ENCODE measurements at places on chromosomes 1 and 21.
A peak's percentile ranks its signal among the peaks of the same experiment; 100 is the strongest.

DNA sequence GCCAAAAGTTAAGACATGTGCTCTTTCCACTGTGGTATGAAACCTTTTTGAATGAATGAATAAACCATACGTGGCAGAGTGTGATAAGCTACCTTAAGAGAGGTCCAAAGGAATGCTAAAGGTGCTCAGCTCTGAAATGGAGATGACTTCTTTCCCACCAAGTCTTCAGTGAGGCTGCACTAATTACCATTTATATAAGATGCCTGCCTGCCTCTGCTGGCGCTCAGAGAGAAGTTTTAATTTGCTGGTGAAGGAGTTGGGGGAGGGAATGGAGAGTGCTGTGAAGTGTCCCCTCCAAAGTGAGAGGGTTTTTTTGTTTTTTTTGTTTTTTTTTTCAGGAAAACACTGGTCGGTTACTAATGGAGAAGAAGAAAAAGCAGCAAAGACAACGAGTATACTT is 559.0 kb downstream of the OMA1 start:
- DNase-seq: no peak

DNA sequence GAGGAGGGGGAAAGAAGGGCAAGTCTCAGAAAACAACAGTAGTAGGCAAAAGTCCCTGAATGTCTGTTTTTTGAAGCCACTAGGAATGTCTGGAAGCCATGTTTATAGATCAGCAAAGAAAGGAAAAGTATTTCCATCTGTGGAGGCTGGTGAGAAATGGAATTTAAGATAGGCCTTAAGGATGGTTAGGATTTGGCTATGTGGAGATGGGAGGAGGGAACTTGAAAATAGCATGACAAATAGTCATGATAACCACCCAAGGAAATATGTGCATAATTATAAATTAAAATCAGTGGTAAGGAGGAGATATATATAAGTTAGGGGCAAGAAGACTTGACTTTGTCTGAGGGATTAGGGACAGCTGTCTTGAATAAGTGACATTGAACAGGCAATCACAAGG is 33.8 kb upstream of the FGGY start:
- DNase-seq: no peak

GRCh38 chr1:154666051-154666790 is 58.2 kb upstream of the ADAR start:
- DNase-seq: no peak

GRCh38 chr1:226958300-226958699 is 18.2 kb downstream of the COQ8A start:
- no peak for DNase-seq

DNA sequence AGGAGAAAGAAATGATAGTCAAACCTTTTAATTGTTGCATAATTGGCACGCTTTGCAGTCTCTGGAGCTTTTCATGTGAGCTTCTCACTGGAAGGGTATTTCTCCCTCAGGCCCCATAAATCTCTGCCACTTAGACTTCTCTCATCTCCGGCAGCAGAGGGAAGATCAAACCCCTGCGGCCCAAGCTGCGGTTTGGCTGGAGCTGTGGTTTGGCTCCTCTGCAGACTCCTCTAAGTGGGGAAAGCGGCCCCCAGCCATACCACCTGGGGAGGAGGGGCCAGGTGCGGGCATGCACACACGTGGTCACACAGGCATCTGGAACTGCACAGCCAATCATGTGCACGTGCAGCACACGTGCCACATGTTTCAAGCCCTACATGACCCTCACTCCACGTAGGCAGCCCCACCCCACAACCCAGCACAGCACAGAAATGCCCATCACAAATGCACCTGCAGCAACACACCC is 58.3 kb downstream of the UBE2T start:
- peak; percentile 66 for DNase-seq

DNA sequence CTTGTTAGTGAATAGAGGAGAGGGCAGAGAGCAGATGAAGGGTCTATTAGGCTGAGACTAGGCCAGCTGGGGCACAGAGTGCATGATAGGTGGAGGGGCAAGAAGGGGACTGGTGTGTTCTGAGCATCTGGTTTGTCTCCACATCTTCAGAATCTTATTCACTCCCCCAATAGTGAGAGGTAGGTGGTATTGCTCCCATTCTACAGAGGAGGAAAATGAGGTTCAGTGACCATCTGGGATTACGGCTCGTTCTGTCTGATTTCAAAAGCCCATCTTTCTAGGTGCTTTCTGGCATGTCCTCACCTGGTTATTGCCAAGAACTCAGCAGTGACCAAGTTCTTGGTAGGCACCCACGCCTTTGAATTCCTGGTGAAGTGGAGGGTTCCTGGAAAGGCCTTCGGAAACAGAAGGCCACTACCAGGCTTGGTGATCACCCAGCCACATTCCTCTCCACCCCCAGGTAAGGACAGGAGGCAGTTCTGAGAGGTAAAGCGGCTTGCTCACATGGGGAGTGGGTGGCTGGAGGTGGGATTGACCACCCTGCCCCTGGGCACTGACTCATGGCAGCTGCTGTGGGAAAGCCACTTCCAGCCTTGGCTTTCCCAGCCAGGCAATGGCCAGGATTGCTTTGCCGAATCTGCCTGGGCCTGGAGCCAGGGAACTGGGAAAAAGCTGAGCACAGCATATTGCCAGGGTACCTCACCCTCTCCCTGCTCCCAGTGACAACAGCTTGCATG is 18.8 kb upstream of the CITED4 start:
- no peak for DNase-seq

DNA sequence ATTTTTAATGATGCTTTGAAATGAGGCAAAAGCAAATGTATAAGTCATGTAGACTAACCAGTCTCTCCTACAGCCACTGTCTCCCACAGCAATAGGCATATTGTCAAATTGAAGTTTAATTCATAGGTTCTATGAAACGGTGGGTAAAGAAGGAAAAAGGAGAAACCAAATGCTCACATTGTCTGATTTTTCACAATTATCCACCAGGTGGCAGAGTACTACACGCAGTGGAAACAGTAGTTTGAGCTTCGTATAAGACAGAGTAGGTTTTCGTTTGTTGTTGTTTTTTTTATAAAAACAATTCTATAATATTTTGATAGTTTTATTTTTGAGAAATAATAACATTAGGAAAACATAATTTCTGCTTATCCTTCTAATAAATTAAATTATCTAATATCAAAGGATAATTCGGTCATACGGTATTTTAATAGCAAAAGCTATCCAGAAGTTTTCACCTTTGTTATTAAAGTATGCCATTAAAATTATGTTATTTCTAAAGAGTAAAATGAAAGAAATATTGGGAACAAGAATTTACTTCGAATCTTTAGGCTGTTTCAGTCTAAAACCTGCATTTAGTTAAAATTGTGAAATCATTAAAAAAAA is 39.1 kb downstream of the TYW3 start:
- peak; percentile 33 for DNase-seq

GRCh38 chr1:226616636-226617035 is 68.1 kb downstream of the STUM start:
- DNase-seq: no peak

GRCh38 chr1:211082824-211083223 is 51.1 kb downstream of the KCNH1 start:
- DNase-seq: no peak

- DNase-seq: no peak
Measured at GRCh38 chr21:27562303-27562702, 595.4 kb upstream of the ADAMTS5 start.

- DNase-seq: no peak
Measured at GRCh38 chr1:92037400-92037799, 7.6 kb downstream of the EPHX4 start.

- no peak for DNase-seq
Measured at GRCh38 chr21:42306366-42307035, 8.7 kb downstream of the TFF3 start.

DNA sequence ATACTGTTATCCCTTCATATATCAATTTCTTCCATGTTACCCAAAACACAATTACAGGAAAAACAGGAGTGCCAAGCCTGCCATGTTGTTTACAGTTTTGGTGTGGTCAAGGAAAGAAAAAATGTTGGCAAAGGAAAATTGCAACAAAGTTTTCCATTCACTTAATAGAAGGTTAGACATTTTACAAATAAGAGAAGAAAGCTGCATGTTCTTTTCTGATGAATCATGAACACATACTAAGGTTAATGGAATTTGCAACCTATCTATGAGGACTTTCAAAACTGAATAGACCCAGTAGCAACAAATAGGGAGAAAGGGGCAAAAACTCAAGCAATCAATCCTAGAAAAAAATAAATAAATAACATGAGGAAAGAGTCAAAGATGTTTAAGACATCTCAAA is 556.7 kb downstream of the DPYD start:
- no peak for DNase-seq

Data from MV-4-11 (cell line).